ENCODE measurements at places on chromosomes 12 and 14.
A peak's percentile ranks its signal among the peaks of the same experiment; 100 is the strongest.

GRCh38 chr14:101878822-101879528, 85.4 kb upstream of the DYNC1H1 start:
- DNase-seq: peak; percentile 45

DNA sequence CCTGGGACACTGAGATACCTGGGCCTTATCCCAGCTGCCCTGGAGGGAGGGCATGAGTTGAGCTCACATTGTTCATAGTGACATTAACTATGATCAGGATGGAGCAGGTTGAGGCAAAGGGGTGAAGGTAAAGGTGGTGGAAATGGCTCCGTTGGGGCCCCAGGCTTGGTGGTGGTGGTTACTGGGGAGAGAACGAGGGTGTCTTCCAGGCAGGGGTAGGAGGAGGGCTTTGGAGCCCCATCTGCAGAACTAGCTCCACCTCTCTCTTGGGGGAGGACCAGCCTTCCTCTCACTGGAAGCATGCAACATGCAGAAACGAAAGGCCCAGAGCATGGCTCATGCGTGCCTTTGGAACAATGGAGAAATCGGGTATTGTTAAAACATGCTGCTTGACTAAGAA, 217.0 kb downstream of the SLC41A2 start:
- no peak for DNase-seq

DNA sequence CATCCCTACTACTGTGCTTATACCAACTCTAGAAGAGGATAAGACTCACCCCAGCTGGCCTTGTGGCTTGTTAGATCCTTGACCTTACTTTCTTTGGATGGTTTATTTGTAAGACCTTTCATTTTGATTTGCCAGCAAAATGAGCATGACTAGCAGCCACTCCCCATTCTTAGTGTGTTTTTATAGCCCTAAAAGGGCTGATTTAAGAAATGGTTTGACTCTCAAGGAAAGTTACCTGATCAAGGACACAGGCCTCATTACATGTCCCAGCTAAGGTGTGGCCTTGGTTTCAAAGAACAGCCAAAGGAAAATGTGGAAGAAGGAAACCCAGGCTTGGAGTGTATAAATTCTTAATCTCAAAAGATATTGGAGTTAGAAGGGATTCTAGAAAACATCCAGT, 41.4 kb downstream of the SLC17A8 start:
- no peak for DNase-seq

GRCh38 chr12:117015811-117016210, 83.4 kb downstream of the TESC start:
- DNase-seq: no peak

DNA sequence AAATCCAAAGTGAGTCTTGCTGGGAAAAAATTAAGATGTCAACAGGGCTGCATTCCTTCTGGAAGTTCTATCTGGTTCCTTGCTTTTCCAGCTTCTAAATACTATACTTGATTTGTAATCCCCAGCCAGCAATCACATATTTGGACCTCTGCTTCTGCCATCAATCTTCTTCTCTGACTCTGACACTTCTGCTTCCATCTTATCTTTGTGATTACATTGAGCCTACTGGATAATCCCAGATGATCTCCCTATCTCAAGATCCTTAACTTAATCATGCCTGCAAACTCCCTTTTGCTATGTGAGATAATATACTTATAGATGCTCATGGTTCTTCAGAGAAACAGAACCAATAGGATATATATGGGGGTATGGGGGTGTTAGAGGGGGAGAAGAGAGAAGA, 49.9 kb upstream of the ZDHHC17 start:
- DNase-seq: no peak

- peak; percentile 38 for DNase-seq
Measured at GRCh38 chr12:16272222-16272621, 5.3 kb downstream of the SLC15A5 start.

GRCh38 chr12:122888232-122888752, 7.6 kb downstream of the VPS37B start:
- peak; percentile 76 for DNase-seq

GRCh38 chr12:30820406-30820946, 65.7 kb upstream of the CAPRIN2 start:
- DNase-seq: no peak

- DNase-seq: peak; percentile 55
Measured at GRCh38 chr14:95273001-95273978, 46.4 kb downstream of the CLMN start.

GRCh38 chr14:105126126-105126980, 42.2 kb downstream of the JAG2 start:
- DNase-seq: no peak

DNA sequence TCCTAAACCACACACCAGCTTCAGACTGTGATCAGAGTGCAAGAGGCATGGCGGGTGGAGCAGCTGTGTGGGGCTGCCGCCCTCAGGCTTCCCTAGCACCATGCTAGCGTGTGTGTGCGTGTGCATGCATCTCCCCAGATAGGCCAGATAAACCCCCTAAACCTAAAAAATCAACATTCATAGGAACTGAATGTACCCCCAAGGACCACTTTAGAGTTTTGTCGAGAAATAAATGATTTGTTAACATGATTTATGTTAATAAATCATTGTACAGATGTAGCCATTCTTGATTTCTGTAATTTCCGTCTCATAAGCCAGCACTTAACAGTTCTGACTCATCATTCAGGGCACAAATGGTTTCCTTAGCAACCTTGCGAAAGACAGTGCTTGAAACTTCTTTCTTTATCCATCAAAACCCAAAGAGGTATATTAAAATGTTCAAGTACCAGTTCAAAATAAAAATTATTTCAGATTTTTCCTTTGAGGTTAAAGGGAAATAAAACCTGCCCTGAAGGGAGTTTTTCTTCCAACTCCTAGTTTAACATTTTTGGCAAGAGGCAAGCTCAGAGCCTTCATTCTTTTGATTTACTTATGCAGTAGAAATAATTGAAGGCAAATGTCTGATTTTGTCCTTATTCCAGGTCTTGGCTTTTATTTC, 206.2 kb upstream of the RGS6 start:
- DNase-seq: peak; percentile 55

DNA sequence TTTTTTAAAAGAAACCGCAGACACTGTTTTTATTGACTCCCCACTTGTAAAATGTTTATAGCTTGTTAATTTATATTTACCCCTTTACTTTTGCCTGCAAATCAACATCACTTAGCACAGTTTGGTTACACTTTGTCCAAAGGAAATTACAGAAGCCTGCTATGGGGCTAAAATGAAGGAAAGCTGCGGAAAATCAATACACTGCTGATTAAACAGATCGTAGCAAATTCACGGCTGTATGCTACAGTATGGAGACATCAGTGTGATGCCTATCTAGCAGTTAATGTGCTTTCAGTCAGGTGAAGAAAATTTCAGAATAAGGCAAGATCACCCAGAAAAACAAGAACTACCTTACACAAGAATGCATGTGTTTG, 110.0 kb downstream of the FOXG1 start:
- no peak for DNase-seq

DNA sequence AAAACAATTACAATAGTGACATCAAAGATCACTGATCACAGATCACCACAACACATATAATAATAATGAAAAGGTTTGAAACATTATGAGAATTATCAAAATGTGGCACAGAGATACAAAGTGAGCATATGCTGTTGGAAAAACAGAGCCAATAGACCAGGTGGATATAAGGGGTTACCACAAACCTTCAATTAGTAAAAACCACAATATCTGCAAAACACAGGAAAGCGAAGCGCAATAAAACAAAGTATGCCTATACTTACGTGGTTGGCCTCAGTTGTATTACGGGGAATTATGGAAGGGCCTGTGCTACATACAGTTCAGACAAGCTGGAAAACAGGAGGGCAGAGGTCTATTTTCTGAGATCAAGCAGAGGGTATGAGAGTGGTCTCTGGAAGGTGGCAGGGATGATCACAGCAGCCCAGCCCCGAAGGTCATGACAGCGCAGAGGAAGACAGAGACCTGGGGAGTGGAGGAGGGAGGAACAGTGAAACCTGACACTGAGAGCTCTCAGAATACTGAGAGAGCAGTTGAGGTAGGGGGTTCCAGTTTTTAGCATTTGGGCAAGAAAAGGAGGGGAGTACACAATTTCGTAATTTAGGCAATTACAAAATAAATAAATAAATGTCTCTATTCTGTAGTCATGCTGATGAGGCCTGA, 41.3 kb downstream of the IFNG start:
- DNase-seq: no peak

DNA sequence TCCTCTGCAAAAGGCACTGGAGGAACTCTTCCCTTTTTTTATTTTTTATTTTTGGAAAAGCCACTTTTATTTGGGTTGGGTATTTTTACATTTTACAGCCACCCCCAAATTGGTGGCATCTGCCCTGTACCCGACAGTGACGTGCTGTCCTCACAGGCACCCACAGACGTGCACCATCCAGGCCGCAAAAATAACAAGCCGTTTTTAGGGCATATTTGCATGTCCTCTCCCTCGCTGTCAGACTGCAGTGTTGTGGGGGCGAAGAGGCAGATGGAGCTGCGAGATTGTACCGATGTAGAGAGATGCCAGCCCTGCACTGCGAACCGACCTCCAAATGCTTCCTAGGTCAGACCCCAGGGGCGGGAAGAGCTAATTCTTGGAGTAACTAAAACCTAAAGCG, 12.2 kb downstream of the JDP2 start:
- no peak for DNase-seq

DNA sequence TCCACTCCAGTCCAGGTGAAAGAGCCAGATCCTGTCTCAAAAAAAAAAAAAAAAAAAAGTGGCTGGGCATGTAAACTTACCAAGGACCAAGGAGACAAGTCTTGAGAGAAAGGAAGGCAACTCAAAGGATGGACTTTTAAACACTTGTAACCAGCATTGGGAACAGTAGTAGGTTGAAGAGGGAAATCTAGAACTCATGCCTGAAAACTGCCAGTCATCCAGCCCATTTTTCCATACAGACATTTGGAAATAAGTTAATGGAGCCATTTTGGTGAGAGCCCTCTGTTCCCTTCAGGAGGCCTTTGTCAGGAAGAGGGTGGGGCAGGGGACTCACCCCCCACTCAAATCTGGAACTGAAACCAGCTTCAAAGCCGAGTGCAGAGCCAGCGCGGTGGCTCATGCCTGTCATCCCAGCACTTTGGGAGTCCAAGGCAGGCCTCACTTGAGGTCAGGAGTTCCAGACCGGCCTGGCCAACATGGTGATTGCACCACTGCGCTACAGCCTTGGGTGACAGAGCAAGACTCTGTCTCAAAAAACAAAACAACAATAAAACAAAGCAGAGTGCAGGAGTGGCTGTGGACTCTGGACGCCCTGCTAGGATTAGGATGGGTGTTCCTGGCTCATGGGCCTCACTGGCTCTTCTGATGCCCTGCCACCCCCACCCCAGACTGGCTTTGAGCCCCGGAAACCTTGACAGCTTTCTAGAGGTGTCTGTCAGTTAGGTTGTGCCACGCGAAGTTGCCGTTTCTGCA, 1.6 kb upstream of the MLXIP start:
- no peak for DNase-seq

DNA sequence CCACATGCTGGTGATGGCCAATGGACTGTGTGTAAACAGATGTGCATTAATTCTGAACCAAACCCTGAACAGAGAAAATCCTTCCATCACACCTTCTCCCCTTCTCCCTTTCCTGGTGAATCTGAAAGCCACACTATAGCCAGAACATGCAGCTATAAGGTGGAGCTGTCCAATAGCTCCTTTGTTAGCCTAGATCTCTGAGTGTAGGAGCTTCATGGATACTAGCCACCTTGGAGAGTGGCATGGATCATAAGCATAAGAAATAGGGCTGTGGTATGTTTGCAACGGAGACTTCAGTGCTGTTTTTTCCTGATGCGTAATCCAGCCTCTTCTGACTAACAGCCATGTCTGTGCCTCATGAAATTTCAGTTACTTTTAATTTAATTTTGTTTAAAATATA, 364.5 kb downstream of the BTG1 start:
- DNase-seq: no peak

DNA sequence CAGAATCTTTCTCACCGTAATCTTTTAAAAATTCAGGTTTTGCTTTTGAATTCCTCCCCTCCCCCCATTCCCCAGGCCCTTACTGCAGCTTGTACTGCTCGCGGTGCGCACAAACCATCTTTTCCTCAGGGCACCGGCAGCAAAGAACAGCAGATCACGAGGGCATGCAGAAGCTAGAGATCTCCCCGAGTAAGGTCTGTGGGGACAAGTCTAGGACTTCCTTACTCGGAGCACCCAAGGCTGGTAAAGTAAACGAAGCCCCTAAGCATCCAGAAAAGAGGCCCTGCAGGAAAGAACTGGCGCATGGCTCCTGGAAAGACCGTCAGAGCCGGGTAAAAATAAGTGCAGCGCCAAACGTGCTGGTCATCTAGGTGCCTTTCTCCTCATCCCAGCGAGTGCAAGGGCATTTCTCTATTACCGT, 727 bp downstream of the LDHB start:
- peak; percentile 47 for DNase-seq

DNA sequence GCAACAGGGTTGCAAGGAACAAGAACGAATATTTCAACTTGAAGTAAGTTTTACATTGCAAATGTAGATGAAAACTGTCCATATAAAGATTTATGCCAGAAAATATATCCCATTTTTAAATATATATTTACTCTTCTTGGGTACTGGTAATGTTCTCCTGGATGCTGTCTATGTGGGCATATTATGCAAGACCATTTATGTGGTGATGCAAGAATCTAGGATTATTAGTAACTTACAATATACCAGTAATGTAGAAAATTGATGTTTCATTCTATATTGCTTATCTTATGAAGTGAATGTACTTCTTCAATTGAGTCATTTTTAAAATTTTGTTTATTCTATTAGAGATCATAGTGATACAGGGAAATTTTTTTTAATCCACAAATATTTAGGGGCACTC, 25.1 kb downstream of the FGFR1OP2 start:
- no peak for DNase-seq

DNA sequence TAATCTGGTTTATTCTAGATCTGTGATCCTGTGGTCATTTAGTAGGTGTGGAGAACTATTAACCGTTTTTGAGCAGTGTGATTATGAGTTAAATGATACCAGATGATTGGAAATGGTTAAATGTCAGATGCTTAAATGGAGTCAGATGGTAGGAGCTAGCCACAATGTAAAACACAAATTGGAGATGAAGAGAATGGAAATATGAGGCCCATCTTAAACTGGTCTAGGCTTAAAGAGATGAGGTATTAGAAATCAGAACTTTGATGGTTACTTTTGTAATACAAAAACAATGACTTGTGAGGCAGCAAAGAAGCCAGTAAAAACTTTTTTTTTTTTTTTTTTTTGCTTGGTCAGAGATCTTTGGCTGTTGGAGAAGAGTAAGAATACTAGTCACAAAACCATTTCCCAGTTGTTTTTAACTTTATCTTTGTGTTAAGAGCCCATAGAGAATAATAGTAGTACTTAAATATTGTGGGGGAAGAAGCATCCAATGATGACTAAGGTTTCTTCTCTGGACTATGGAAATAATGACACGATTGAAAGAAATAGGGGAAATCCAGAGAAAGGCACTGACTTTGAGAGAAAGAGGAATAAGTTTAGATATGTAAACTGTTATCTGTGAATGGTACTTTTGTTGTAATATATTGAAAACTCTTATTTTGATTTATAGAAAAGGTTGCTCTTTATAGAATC, 95.9 kb downstream of the WNK1 start:
- no peak for DNase-seq

All from Daoy (cell line).